ENCODE measurements at places on chromosomes 4 and X.

DNA sequence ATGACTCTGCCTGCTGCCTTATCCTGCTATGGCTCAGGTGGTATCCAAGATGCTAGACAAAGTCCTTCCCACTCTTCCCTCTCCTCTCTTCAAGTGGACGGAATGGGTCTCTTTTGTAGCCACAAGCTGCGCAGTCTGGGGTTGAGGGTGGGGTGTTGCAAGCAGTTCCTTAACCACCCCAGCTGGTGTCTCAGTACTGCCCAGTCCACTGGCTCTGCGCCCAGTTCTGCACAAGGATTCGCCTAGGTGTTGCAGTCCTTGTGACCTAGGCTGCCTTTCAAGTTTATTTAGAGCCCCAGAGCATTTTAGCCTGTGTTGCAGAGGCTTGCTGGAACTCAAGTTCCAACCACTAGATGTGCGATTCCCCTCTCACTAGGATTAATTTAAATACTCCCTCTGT, 120.7 kb downstream of the NEXMIF start:
- DNase-seq = no peak

DNA sequence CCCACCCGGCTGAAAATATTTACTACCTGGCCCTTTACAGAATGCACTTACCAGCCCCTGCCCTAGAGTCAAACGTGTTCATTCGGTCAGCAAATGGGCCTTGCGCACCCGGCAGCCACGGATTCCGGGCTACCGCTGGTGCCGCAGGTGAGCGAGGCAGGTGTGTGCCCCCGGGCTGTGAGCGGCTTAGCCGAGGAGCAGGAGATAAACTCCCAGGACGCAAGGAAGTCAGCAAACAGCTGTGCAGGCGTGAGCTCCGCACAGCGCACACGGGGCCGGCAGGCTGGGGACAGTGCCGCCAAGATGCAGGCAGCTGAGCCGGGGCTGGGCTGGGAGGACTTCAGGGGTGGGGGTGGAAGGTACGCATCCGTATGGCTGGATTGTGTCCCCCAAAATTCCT, 211.2 kb upstream of the PSAPL1 start:
- no peak for DNase-seq

- DNase-seq = no peak
Observed at GRCh38 chr4:94348666-94349065, 6.0 kb upstream of the HPGDS start.

DNA sequence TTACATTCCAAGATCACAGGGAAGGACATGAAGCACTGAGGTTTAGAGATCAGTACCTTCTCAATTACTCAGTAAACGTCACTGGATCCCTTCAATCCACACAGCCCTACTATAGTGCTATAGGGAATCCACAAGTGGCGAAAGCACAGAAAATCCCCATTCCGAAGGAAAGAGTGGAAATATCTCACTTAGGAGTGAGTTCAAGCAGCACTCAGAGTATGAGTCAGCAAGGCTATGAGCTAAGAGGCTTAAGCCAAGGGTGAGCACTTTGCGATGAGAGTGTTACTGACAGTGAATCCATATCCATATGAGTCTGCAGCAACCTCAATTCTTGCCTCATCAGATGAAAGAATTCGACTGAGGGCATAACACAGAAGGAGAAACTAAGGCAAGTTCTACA, 165.1 kb downstream of the VSIG4 start:
- DNase-seq = no peak

GRCh38 chr4:169571435-169571834, 40.9 kb downstream of the NEK1 start:
- DNase-seq = no peak

DNA sequence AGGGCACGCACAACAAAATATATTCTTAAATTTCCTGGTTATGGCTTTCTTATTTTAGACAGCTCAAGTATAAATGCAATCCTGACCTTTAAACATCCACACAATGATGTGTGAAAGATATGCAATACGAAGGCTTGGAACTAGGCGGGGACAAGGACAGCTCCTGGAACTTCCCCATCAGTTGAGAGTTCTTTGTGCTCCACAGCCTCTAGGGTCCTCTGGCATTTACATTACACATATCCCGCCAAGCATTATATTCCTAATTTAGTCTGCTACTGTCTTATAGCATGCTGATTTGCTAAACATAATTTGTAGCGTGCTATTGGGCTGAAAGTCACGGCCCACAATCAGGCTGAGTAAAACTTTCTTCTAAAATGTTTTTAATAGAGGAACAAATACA, 74.4 kb downstream of the FTHL17 start:
- DNase-seq = no peak

- no peak for DNase-seq
Observed at GRCh38 chr4:176437756-176438155, 118.0 kb downstream of the SPCS3 start.

- DNase-seq = no peak
Observed at GRCh38 chr4:162839814-162840213, 326.9 kb downstream of the NAF1 start.

DNA sequence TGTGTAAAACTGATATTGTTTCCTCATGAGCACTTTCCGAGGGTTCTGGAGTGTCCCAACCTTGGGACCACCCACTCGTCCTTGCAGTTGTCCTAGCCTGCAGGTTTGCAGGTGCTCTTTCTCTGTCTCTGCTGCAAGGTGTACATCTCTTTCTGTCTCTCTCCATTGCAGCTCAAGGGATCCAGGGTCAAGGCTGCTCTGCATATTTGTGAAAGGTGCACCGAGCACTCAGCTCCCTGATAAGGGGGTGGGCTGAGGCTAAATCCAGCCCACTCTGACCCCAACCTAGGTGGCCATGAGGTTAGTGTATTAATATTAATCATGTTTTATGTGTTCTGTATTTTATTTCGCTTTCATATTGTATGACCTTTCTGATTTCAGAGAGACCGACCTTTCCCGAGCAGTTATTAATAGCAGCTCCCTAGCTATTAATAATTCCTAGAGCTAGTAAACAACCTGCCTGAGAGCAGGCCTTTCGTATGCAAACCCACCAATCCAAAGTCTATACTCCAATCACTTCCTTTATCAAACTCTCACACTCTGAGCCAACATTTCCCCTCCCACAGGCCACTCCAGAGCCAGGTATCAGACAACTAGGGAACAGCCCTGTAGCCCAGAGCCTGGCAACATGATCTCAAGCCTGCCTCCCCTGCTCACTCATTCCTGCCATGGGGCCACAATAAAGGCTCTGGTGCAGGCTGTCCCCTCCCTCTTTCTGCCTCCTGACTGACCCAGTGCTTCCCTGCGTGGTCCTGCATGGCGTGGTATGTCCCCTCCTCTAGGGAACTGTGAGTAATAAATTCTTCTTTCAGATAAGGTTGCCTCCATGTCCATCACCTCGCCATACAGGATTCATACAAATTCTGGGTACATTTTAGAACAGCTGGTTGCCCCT, 73.9 kb downstream of the SLC2A9 start:
- DNase-seq = no peak

DNA sequence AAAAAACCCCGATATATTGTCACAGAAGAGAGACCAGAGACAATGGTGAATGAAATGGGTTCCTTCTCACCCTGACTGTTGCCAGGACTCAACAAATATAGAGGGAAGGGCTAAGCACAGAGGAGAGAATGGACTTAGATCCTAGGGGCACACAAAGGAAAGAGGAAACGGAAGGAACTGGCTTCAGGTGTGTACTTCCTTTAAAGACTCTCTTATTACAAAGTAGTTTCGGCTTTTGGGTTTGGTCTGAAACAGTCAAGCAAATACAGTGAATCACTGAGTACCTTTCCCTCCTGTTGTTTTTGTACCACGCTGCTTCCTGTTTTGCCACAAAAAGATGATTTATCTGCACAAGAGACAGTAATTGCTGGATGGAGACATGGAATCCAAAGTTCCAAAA, 46.1 kb upstream of the S100G start:
- DNase-seq = no peak

DNA sequence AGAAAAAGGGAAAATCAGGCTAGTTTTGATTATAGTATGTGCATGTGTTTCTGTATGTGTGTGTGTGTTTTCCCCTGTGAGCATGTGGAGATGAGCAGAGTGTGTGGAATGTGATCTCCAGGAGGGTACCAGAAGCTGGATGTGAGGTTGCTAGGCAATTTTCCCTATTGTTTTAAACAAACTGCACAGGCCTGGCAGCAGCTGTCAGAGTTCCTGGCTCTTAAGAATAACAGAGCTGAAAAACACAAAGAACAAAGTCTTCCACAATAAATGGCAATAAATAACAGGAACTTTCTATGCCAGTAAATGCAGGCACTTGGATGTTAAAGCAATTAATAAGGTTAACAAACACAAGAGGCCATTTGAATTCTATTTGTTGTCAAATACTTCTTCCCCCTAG, 344.6 kb upstream of the CTSO start:
- no peak for DNase-seq

DNA sequence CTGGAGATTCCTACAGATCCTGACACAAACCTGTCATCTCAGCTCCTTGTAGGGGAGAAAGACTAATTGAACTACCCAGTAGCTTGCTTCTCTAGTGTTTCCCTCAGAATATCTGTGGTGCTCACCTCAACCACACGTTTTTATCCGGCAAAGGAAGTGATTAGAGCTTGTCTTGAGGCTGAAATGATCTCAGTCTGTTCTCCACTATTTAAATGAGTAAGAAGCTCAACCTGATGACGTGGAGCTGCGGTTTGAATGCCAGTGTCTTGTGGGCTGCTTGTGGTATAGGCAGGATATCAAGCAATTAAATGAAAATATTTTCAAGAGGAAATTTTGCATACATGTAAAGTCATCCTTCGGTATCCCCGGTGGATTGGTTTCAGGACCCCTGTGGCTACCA, 270.2 kb downstream of the TLL1 start:
- DNase-seq = no peak

- DNase-seq = no peak
Observed at GRCh38 chr4:101145021-101145420, 202.3 kb downstream of the PPP3CA start.

- DNase-seq = no peak
Observed at GRCh38 chrX:138254001-138254400, 457.5 kb downstream of the FGF13 start.

DNA sequence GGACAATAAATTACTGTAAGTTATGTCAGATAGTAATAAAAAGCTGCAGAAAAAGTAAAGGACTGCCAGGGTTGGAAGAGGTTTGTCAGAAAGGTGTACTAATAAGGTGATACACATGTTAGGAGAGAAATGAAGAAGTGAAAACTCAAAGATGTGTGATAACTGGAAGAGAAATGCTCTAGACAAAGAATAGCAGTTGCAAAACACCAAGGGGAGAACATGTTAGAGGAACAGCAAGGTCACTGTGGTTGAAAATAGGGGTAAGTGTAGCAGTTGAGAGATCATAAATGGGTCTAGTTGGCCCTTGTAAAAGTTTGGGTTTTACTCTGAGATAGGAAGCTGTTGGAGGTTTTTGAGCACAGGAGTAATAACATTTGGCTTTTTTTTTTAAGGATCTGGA, 46.9 kb downstream of the HSPA4L start:
- no peak for DNase-seq

All from NCI-H1930 (cell line).